ENCODE measurements at places on chromosomes 3 and 15. TPM values are rescaled to one million over a fixed set of nuclear protein-coding genes. Genes with fewer than 3 reads are reported as not detected.

- no peak for DNase-seq
Measured at GRCh38 chr15:83733206-83733605, 79.3 kb downstream of the ADAMTSL3 start.

GRCh38 chr15:83644439-83644838 lies 9.5 kb upstream of the ADAMTSL3 start:
- no peak for DNase-seq

- no peak for DNase-seq
Measured at GRCh38 chr3:99845331-99845730, 27.7 kb downstream of the CMSS1 start.

- DNase-seq, result no peak
Measured at GRCh38 chr3:51682079-51682478, 11.0 kb downstream of the TEX264 start.

SGO1 gene
- polyA plus RNA-seq, result 0.15 TPM

DNA sequence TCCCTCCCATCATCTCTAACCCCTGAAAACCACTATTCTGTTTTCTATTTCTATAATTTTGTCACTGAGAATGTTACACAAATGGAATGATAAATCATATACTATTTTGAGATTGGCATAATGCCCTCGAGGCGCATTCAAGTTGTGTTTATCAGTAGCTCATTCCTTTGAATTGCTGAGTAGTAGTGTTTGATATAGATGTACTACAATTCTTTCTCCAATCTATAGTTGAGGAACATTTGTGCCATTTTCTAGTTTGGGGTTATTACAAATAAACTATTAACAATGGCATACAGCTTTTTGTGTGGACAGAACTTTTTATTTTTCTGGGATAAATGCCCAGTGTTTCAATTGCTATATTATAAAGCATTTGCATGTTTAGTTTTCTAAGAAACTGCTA lies 86.0 kb downstream of the CCR1 start:
- no peak for DNase-seq

SOX2 gene
- 2.2 TPM for polyA plus RNA-seq

DNA sequence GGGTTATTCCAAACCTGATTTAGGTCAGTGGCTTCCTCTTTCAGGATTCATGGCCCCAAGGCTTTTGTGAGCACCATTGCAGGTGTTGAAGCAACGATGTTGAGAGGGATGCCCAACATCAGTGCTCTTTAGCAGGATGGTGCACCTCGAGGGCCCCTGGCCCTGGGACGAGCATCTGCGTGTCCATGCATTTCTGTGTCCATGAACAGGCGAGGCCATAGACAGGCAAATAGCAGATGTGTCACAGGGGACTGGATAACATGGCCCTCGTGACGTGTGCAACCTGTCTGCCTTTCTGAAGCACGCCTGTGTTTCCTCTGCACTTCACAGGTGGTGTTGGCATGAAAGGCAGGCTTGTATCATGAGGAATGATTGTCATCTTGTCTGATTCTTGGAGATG lies 132.3 kb downstream of the SNRPN start:
- DNase-seq, result no peak

DNA sequence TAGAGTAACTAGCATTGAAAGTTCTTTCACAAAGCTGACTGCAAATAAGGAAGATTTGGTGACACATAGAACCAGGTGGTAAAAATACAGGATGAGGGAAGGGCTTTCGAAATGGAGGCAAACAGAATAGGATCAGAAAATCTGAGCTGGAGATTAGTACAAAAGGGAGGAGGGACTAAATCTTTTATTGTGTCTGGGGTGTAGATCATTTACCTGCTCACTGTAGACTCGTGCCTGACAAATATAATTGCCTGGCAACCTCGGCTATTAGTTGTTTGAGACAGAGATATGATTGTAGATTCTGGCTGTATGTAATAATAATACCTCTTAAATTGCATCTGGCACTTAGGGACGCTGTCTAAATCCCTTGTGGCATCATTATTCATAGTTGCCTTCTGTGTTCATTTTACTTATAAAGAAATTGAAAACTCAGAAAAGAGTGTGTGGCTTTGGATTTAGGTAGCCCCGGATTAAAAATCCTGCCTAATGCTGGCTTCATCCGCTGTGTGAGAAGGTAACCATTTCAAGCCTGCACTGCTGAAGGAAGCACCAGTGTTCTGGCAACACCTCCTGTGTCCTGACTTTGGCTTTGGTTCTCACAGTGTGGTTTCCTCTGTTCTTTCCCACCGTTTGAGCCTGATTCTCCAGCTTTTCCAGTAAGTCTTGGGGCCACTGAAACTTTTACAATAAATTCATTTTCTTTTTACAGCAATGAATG lies 25.0 kb upstream of the GPR160 start:
- no peak for DNase-seq

DNA sequence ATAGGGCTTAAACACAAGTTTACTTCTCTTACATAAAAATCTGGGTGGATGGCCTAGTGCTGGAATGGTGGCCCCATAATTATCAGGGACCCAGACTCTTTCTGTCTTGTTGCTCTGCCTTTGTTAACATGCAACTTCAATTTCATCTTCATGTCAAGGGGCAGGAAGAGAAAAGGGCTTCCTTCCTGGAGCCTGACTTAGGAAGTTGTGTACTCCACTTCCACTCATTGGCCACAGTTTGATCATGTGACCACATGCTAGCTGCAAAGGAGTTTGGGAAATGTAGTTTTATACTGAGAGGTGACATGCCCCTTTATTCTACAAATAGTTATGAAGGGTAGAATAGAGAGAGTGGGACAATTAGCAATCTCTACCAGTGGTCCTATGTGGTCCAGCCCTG lies 39.3 kb downstream of the RHCG start:
- DNase-seq, result no peak

WDR72 gene
- 0.10 TPM for polyA plus RNA-seq

DNA sequence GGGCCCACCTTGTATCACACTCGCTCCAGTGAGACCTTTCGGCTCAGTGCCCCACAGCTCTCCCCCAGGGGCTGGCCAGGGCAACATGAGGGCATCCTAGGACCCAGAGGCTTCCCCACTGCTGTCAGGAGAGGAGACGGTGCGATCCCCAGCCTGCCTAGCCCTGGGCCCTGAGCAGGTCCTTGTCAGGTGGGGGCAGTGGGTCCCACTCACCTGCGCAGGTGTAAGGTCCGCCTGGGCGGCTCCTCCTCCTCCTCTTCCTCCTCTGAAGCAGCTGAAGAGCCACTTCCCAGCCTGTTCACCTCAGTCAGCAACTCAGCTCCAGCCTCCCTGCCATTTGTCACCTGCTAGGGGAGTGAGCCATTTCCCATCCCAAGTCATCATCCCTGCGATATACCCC lies 9.6 kb downstream of the KIF7 start:
- no peak for DNase-seq

- DNase-seq, result no peak
Measured at GRCh38 chr3:53073553-53074365, 27.9 kb upstream of the SFMBT1 start.

- no peak for DNase-seq
Measured at GRCh38 chr15:88865498-88866099, 29.7 kb downstream of the HAPLN3 start.

GRCh38 chr3:84245789-84246188 lies 713.0 kb upstream of the CADM2 start:
- DNase-seq, result no peak

GRCh38 chr3:75192146-75192616 lies 471.9 kb upstream of the FRG2C start:
- no peak for DNase-seq

C3orf85 gene
- not detected for polyA plus RNA-seq

- no peak for DNase-seq
Measured at GRCh38 chr3:152174876-152175527, 93.7 kb upstream of the MBNL1 start.

OR5K4 gene
- polyA plus RNA-seq, result not detected

PHLDB2 gene
- polyA plus RNA-seq, result 58.1 TPM

DNA sequence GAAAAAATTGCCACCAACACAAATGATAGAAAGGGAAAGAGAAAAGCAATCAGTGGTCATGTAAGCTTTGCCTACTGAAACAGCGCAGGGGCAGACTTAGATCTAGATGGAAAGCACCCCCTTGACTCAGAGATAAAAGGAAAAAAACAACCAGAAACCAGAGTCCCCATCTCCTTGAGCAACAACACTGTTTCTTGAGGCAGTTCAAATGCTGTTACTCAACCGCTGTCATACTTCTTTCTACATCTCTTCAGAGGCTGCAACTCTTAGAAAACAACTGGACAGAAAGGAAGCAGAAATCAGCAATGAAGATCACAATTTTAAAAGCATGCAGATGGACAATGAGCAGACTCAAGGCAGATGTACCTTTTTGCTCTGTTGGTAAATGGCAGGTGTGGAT lies 36.5 kb downstream of the FSIP1 start:
- DNase-seq, result no peak

SLC9C1 gene
- polyA plus RNA-seq, result not detected

DNA sequence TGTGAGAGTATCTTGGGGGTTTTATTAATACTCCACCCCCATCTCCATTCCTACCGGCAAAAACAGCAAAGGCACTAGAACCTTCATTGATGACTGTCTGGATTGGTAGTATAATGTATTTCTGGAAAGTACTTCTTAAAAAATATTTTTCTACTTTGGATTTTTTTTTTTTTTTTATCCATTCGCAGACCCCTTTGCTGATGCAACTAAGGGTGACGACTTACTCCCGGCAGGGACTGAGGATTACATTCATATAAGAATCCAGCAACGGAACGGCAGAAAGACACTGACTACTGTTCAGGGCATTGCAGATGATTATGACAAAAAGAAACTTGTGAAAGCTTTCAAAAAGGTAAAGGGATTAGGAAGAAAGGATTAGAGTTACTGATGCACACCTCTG lies 1.2 kb downstream of the EIF1B start:
- no peak for DNase-seq
